ENCODE measurements at places on chromosomes 3 and 15.

DNA sequence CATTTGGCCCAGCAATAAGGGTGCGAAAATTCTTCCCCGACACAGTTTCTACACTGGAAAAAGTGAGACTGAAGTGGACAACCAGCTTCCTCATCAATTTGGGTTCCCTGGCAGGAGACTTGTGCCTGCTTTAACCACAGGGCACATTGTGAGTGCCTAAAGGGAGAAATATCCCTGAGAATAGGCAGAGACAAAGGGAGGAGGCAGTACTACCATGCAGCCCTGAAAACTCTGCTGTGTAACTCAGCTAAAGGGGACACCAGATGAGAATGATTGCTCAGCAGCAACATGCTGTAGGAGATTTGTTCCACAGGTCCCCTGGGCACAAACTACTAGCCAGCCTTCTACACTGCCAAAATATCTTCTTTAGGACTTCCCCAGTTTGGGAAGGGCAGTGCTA, 15.6 kb upstream of the KPNA4 start:
- DNase-seq, result no peak

DNA sequence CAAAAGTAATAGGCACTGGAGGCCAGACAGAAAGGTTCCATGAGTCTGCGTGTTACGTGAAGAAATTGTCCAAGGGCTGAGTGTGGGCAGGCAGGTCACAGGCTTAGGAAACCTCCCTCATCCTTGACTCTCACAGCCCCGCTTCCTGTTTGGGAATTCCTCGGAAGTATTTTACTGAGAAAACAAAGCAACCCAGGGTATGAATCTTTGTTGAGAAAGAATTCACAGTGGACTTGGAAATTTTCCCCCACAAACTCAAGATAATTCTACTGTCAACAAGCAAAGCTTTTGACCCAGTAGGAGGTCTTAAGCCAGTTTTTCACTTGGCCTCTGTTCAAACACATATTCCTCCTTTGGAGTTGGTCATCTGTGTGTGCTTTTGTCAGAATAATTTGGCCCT, 377.1 kb upstream of the TPM1 start:
- no peak for DNase-seq

DNA sequence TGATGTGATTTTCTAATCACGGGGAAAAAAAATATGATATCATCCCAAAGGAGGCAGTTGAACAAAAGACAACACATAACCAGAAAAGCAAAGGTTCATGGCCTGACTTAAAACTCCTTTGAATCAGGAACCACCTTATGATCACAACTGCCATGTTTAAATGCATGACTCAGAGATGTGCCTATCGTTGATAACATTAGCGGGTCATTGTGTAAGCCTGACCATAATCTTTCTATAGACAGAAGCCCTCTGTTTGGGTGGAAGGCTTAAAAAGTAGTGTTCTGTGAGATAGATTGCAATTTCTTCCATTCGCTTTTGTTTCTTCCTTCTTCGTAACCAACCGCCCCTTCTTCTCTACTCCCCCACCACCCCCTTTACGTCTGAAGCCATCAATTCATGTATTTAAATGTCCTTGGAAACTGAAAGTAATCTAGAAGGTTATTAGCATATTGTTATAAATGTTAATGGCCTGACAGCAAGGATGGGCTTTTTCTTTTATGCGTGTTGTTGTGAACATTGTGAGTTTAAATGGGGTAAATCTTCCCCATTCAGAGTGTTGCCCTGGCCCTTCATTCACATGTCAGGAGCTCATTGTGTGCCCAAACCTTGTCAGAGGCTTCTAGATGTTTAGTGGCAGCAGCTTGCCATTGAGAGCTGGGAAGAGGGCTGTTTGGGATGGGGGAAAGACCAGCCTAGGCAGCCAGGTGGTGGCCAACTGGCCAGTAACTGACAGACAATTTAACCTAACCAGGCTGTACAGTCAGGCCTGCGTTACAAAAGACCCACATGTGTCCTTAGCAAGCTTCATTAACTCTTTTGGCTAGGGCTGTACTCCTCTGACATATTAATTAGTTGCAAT, 64.5 kb downstream of the EPHA3 start:
- DNase-seq, result no peak

GRCh38 chr3:130857336-130858026, 36.4 kb upstream of the ATP2C1 start:
- no peak for DNase-seq

DNA sequence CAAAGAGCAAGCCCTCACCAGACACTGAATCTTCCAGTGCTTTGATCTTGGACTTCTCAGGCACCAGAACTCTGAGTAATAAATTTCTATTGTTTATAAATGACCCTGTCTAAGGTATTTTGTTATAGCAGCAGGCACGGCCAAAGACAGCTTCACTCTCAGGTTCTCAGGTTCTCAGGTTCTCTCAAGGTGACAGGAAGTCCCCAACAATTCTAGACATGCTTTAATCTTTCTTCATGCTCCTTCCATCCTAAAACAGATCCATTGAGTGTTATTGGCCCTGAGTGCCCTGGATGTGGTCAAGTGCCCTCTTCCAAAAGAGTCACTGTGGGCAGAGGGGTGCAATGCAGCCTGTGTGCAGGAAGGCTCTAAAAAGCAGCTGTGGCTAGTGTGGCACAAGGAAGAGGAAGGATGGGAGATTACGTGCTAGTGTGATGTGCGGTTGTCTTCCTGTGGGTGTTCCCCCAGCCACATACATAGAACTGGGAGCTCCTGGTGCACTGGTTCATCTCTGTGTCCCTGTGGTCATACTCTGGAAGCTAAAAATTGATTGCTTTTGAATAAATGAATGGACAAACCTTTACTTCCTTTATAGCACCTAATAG, 11.0 kb upstream of the RAB7A start:
- DNase-seq, result no peak

DNA sequence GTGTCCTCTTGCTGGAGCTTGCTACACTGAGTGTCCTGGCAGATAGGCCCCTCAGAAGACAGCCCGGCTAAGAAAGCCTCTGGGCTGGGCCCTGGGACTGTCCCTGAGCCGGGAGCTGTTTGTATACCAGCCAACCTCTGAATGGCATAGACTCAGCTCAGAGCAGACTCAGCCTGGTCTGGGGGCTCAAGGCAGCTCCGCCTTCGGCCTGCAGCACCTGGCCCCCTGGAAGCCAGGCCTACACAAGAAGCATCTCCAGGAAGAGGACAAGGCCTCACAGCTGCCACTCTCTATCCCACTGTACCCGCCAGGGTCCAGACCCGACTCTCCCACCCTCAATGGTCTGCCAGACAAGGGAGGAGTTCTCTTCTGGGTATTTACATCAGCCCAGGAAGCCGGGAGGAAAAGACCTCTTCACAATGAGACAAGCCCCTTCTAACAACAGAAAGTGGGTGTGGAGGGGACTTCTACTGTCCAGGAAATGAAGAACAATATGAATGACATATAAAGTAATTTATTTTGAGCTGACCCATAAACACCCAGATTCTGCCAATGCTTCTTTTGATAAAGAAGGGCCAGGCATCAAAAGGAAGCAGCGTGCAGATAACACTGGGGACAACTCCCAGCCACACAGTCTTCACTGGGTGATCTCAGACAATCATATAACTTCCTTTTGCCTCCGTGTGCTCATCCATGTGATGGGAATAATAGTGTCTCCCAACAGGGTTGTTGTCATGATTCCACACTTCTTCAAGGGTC, 110.2 kb downstream of the TPRA1 start:
- DNase-seq, result no peak

- no peak for DNase-seq
Measured at GRCh38 chr3:58082047-58082446, 73.8 kb downstream of the FLNB start.

GRCh38 chr3:82505079-82505756, 743.8 kb upstream of the GBE1 start:
- no peak for DNase-seq

- no peak for DNase-seq
Measured at GRCh38 chr3:177396733-177397132, 199.5 kb upstream of the TBL1XR1 start.

GRCh38 chr15:93141371-93141794, 52.4 kb upstream of the RGMA start:
- no peak for DNase-seq

DNA sequence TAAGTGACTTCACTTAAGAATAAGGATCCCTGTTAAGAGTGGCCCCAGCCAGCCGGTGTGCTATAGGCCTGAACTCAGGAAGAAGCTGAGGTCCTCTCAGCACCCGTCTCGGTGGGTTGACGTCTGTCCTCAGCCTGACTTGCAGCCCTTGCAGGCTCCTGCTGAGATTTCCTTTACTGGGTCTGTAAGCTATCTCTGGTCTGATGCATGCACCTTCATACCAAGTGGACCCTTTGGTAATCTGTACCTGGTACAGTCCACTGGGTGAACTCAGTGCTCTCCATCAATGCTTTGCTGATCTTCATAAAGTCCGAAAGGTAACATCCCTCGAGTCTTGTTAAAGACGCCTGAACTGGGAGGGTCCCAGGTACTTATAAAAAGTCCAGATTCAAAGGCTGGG, 212.0 kb upstream of the PPP2R3A start:
- DNase-seq, result no peak

- no peak for DNase-seq
Measured at GRCh38 chr3:144879701-144880100, 908.1 kb downstream of the DIPK2A start.

GRCh38 chr3:195451373-195452015, 8.7 kb upstream of the ACAP2 start:
- DNase-seq, result no peak

- DNase-seq, result no peak
Measured at GRCh38 chr3:186633481-186633880, 6.7 kb upstream of the FETUB start.

DNA sequence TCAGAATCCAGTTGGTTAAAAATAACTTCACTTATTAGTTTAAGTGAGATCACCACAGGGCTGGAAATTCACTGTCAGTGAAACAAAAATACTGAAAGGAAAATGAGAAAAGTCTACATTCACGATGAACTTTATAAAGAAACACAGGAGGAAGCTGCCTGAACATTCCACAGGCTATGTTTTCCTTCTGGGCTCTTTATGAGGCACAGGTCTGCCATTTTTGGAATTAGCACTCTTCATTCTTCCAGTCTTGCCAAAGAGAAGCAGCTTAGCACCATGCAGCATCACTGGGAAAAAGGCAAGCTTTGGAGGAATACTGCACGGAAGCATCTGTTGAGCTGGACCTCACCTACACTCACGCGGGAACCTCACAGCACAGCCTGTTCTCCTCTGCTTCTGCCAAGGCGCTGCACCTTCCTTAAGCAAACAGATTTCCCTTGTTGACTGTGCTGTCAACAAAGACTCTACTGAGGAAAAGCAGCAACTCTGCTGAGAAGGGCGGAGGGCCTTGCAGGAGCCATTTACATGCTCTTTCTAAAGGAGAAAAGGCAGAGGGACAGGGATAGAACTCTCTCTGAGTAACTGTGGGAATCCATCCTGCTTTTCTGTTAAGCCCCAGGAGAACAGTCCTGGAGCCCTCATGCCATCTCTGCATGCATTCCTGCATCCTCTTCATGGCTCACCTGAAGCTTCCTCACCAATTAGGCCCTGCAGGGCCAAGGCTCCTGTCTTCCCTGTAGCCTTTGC, 15.7 kb downstream of the SUSD5 start:
- DNase-seq, result no peak

- no peak for DNase-seq
Measured at GRCh38 chr15:66578286-66578875, 12.6 kb upstream of the LCTL start.

GRCh38 chr3:37037352-37037751, 44.0 kb downstream of the MLH1 start:
- DNase-seq, result no peak

DNA sequence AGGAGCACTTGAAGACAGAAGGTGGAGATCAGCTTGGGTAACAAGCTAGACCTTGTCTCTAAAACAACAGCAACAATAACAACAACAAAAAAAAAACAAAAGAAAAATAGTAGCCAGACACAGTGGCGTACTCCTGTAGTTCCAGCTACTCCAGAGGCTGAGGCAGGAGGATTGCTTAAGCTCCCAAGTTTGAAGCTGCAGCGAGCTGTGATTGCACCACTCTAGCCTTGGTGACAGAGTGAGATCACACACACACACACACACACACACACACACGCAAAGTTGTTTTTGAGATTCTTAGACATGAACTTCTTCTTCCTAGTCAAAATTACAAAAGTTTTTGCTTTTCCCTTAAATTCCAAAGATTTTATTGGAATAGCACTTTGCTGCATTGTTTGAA, 93.0 kb upstream of the IGSF10 start:
- no peak for DNase-seq

- DNase-seq, result no peak
Measured at GRCh38 chr3:124202754-124203153, 210.8 kb upstream of the ROPN1 start.

DNA sequence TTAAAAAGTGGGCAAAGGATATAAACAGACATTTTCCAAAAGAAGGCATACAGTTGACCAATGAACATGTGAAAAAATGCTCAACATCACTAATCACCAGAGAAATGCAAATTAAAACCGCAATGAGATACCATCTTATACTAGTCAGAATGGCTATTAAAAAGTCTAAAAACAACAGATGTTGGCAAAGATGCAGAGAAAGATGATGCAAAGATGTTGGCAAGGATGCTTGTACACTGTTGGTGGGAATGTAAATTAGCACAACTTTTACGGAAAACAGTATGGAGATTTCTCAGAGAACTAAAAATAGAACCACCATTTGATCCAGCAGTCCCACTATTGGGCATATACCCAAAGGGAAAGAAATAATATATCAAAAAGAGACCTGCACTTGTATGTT, 53.5 kb downstream of the TLNRD1 start:
- DNase-seq, result no peak

DNA sequence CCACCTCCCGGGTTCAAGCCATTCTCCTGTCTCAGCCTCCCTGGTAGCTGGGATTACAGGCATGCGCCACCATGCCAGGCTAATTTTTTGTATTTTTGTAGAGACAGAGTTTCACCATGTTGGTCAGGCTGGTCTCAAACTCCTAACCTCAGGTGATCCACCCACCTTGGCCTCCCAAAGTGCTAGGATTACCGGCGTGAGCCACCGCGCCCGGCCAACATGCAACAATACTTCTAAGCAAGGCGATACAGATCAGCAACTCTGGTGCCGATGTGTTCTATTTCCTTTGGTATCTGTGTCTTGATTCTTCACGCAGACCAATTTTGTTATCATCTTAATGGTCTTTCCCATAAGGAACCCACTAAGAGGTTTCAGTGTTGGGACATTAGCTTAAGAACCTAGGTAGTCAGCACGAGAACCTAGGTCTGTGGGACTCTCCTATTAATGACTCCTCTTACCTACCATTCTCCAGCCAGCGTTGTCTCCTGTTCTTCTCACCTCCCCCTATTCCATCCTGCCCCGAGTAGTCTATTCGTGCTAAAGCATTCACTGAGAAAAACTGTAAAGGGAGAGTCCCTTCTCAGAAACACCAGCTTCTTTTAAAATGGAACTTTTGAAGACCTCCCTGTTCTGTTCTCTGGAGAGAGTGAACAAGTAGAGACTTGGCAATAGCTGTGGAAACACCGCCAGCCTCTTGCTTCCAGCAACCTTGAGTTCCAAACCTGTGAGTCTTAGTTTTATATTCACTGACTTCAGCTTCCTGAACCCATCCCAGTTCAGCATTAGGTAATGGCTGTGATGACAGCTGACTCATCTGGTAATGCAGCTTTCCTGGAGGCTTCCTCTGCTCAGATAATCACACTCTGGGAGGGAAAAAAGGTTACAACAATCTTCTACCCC, 61.2 kb downstream of the TSC22D2 start:
- no peak for DNase-seq

GRCh38 chr15:35208353-35208752, 123.3 kb upstream of the NANOGP8 start:
- no peak for DNase-seq

- no peak for DNase-seq
Measured at GRCh38 chr3:63864965-63865327, 1.3 kb downstream of the ATXN7 start.

Data from activated CD4-positive, alpha-beta T cell treated with anti-CD3 and anti-CD28 coated beads for 1 hour (primary cell).